ENCODE measurements at places on chromosomes 5 and 9.

- no peak for DNase-seq
Measured at GRCh38 chr5:159800131-159800840, 116.0 kb upstream of the ADRA1B start.

GRCh38 chr5:110439296-110439695 lies 287.2 kb downstream of the TMEM232 start:
- no peak for DNase-seq

DNA sequence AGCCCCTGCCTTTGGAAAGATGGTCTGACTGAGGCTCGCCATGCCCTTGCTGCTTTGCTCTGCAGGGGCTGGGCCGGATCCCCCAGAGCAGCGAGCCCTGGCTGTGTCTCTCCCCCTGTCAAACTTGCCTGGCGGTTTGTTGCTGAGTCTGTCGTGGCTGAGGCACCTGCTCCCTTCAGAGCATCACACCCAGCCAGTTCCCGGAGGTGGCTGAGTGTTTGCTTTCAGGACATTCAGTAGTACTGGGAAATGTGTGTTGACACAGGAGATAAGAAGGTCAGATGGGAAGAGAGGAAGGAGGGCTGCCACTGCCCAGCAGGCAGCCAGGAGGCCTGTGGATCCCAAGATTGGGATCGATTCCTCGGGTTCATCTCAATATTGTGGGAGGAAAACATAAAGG lies 62.9 kb downstream of the GADD45G start:
- DNase-seq, result no peak

GRCh38 chr9:77752554-77752953 lies 104.4 kb upstream of the GNA14 start:
- DNase-seq, result no peak

DNA sequence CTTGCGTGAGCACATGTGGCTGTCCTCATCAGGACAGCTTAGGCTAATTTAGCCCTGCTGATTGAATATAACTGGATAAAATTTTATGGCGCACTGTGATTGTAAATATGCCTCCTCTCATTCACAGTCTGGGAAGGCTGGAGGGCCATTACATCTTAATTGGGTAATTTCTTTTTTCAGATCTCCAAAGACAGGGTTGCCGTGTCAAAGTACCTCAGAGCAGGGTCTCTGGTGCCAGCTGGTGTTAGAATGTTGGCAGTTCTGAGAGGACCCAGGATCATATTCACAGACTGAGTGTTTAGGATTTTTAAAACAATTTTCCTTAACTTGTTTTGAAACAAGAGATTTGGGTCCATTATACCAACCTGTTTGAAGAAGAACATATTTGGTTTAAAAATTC lies 455.7 kb upstream of the TLE4 start:
- no peak for DNase-seq

DNA sequence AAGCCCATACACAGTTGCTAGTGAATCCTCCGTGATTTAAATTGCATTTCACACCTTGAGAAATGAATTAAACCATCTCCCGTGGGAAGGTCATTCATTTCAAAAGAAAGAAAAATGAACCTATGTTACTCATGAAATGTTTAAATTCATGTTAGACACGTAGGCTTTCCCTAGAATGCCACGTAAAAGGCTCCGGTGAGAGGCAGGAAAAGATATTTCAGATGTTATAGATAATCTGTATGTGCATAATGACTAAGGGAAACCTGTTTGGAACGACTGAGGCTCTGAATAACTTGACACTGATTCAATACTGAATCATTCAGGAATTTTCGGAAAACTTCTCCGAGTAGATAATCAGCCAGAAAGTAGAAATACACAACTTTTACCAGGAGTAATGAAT lies 134.3 kb upstream of the ICE1 start:
- no peak for DNase-seq

DNA sequence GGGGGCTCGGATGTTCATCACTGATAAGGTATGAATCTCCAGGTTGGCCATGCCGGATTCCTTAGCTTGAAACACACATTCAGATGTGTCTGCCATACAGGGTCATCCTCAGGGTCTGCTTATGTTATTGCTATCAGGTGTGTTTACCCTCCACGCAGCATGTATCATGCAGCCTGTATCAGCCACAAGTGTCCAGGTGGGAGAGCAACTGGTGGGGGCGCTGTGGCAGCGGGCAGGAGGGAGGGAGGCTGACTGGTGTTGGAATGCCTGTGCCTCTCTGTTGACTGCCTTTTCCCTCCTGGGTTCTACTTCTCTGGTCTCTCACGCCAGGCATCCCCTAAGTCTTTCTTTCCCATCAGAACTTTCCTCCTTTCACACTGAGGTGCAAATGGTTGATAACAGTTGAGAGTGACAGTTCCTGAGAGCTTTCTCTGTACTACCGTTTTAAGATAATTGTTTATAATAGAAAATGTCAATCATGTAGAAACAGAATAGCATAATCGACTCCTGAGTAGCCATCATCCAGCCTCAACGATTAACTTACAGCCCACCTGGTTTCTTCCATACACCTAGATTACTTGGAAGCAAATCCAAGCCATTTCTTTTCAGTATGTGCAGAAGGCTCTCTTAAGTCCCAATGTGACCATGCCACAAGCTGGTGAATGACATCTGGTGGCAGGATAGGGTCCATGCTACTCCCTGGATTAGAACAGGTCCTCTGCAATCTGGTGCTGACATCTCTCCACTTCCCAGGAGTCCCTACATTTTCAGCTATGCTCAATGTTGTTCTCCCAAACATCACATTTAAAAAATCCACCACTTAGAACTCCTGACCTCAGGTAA lies 86.6 kb downstream of the ACER2 start:
- DNase-seq, result no peak

DNA sequence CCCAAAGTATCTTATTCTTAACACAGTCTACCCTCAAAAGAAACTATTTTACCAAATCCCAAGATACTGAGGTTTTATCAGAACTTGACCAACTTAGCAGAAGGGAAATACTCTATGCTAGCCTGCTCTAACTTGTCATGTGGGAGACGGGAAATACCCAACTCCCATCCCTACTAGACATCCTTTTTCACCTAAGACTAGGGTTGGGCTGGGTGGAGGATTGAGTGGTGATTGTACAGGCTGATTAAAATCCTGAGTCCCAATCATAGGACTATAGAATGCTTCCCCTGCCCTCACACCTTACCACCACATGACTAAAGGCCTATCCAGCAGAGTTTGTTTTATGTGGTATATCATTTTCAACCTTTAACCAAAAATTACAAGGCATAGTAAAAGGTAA lies 786.5 kb downstream of the TAF11L14 start:
- DNase-seq, result no peak

- peak; percentile 34 for DNase-seq
Measured at GRCh38 chr9:96453625-96454024, 3.7 kb downstream of the HABP4 start.

DNA sequence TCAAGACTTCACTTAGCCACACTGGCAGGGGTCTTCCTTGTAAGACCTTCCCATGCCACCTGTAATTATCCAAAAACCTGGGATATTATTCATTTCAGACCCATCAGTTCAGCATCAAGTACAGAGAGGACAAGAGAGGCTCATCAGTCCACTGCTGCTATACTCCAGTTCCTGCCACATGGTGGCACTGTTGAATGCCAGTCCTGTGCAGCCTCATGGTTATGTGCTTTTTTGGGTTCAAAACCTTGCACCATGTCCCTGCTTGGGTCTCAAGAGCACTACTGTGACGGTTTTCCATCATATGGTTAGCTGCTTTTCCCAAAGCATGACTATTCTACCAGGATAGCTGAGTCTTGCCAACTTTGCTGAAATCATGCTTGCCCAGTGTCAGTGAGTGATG lies 8.5 kb downstream of the PTGS1 start:
- DNase-seq, result peak; percentile 32

- peak; percentile 22 for DNase-seq
Measured at GRCh38 chr5:173890195-173890991, 2.2 kb downstream of the CPEB4 start.

DNA sequence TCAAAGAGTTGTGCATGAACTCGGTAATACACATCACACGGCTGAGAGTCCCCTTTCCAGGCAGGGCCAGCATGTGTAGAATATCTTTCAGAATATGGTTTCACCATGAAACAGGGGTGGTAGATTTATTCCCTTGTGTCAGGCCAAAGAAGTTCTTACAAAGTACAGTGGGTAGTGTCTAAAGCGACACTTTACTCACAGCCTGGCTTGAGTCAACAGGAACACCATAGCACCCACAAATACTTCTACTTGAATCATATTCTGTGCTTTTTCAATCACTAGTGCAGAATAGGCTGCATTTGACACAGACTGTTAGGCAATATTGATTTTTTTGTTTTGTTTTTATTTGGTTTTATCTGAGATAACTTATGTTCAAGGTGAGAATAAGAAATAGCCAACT lies 12.6 kb downstream of the LSM11 start:
- no peak for DNase-seq

DNA sequence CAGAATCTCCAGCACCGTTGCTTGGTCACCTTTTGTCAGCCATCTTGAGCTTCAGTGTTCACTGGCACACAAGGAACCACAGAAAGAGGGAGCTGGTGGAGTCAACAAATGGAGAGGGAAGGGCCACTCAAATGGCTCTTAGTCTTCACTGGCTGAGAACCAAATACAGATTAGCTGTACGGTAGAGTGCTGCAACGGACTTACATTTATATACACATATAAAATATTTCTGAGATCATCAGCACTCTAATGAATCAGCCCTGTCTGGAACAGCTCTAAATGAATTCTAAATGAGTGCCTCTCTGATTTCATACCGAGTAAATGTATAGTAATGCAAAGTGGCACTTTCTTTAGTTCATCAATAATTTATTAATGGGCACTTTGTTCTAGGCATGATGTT lies 24.8 kb downstream of the KCTD16 start:
- DNase-seq, result no peak

DNA sequence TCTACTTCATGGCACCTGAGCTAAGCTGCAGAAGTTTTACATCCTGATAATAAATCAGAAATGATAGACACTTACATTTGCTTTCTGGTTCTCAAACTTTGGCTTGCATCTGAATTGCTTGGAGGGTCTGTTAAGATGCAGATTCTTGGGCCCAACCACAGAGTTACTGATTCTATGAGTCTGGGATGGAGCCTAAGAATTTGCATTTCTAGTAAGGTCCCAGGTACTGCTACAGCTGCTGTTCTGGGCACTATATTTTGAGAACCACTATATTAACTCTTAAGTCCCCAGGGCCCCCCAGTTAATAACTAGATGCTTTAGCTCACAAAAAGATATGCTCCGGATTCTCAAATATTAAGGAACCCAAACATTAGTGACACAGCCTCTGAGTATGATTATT lies 69.8 kb upstream of the DAB2 start:
- no peak for DNase-seq

DNA sequence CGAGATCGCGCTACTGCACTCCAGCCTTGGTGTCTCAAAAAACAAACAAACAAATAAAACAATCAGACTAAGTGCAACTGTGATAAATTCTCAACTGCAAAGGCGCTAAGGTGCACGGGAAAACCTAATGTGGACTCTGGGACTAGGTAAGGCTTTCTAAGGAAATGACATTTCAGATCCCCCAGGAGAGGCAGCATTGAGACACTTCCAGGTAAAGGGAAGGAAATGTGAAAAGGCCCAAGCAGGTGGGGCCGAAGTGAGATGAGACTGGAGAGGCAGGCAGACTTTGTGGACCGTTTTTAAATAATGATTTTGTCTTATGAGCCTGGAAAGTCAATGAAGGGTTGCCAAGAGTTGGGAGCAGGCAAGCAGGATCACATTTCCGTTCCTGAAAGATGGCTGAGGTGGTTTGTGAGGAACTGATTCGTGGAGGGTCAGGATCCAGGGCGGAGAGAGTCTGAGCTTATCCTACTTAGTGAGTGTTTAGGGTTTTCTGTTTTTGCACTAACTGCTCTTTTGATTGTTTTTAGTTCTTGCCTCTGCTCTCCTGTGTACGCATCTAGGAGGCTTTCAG lies 2.0 kb upstream of the APBA1 start:
- DNase-seq, result no peak

DNA sequence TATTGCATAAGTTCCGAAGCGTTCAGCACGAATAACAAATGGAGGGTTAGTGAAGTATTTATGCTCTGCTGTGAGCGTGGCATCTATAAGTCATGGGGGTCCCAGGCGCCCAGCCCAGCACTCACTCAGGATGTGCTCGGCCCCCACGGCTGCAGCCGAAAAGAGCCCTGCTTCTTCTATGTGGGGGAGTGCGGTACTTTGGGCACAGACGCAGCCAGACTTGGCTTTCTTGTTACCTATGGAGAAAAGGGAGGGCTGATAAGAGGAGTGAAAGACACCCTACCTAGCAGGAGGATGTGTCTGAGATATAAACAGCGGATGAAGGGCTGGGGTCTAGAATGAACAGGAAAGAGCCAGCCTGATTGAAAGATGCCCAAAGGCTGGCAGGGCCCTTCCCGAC lies 51.4 kb downstream of the MRPL36 start:
- DNase-seq, result no peak

DNA sequence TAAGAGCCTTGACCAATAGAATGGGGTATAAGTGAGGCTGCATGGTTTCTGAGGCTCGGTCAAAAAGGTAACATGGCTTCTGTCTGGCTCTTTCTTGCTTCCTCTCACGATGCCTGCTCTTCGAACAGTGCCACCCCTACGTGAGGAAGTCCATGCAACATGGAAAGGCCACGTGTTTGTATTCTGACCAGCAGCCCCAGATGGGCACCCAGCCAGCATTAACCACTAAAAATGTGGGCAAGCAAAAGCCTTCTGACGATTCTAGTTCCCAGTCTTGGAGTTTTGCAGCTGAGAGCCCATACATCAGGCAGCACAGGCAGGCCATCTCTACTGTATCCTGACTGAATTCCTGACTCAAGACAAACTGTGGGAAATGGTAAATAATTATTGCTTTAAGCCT lies 24.2 kb upstream of the NREP start:
- DNase-seq, result no peak

DNA sequence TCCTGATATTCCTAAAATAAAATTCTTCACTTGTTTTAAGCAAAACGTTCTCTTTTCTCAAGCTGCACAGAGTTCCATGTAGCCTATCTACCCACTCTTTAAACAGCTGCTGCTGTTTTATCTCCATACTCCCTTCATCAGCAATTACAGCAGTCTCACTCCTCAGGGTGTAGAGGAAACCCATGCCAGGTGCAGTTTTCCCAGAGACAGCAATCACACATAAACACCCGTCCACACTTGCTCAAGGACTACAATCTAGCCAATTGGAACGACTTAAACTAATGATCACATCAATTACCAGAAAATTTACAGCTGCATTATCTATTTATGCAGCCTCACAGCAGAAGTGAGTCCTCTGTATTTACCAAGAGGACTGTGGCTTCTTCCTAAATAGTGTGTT lies 141.7 kb downstream of the HTR1A start:
- no peak for DNase-seq
